Hypothalamus (tissue), 51 donors: ENCODE measurements at places on chromosomes 7 and 10.
A peak's percentile ranks its signal among the peaks of the same experiment; 100 is the strongest.

DNA sequence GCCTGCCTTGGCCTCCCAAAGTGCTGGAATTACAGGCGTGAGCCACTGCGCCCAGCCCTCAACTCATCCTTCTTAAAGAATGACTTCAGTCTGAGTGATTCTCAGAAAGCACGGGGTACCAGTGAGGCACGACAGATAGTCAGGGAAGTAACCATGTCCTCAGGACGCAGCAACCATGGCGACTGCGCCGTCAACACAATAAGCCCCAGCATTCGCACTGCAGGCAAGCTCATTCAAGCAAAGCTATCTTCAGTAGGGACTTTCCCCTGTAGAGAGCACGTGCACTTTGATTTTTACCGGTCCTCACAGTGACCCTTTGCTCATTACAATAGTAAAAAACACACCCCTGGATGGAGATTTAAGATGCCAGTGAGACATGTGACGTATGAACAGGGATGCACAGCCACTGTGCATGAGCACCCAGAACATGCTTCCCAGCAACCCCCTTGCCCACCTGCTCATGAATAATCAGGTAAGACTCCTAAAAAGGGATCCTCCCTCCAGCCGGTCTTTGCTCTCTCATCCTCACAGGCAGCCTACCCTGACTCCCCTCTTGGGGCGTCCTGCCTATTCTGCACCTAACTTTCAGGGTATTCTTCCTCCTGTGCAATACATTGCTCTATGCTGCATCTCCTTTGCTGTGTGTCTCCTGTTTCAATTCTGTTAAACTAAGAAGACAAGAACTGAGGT lies 9.1 kb downstream of the WDR86 start:
- DNase-seq, result no peak

DNA sequence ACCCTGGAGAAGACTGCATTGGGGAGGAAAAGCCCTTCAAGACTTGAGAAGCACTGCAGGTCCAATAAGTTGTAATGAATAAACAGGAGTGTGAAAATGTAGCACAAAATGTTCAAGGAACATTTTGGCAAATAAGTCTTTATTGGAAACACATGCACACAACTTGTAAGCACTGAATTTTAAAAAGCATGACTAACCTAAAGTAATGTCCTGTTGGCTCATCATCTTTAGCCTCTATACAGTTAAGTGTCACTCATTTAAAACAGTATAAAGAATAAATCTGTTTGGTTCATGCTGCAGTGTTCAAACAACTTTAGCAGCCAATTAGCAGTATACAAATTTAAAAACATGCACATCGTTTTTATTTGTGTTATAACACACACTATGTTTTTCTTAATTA lies 108.6 kb downstream of the CDK6 start:
- no peak for DNase-seq

- DNase-seq, result peak; percentile 76
Measured at GRCh38 chr7:151251689-151252560, 3.4 kb upstream of the SMARCD3 start.

DNA sequence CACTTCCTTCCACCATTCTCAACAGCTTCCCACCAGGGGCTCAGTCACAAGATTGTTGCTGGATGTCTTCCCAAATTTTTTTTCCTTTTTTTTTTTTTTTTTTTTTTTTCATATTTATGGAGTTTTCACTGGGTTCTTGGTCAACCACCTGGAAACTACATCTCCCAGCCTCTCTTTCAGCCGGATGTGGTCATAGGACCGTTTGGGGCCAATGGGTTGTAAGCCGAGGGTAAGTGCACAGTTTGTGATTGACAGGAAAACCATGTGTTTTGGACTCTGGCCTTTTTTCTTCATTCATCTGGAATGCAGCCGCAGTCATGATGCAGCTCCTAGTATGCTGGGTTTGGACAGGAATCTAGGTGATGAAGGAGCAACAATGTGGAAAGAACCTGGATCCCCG lies 337.1 kb upstream of the FOXK1 start:
- DNase-seq, result no peak

- no peak for DNase-seq
Measured at GRCh38 chr7:129503725-129504124, 1.4 kb downstream of the SMKR1 start.

GRCh38 chr10:70925377-70926225 lies 37.2 kb upstream of the PCBD1 start:
- DNase-seq, result peak; percentile 29

DNA sequence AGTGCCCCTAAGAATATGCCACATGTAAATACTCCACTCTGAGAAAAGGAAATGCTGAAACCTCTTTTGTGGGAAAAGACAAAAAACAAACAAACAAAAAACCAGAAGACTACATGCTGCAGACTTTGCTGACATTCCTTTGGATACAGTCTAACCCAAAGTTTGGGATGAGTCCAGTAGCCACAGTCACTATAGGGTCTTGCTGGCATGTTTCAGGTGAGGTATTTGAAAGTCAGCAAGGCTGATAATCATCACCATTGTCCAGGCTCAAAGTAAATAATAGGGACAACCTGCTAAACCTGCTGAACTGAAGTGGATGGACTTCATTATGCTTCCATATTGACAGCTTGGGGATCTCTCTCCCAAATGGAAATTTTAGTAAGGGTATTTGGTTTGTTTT lies 1087.0 kb upstream of the LRRTM3 start:
- no peak for DNase-seq

GRCh38 chr7:101165075-101165957 lies at the start of gene VGF:
Gene VGF, minus strand, starts transcription at chr7:101165569. Its CDS starts 726 bp downstream, at chr7:101164843.
- peak; percentile 76 for DNase-seq
